ENCODE measurements at places on chromosomes 2 and 18.
A peak's percentile ranks its signal among the peaks of the same experiment; 100 is the strongest.

- no peak for DNase-seq
Observed at GRCh38 chr2:208266553-208266893, 468 bp downstream of the PIKFYVE start.

DNA sequence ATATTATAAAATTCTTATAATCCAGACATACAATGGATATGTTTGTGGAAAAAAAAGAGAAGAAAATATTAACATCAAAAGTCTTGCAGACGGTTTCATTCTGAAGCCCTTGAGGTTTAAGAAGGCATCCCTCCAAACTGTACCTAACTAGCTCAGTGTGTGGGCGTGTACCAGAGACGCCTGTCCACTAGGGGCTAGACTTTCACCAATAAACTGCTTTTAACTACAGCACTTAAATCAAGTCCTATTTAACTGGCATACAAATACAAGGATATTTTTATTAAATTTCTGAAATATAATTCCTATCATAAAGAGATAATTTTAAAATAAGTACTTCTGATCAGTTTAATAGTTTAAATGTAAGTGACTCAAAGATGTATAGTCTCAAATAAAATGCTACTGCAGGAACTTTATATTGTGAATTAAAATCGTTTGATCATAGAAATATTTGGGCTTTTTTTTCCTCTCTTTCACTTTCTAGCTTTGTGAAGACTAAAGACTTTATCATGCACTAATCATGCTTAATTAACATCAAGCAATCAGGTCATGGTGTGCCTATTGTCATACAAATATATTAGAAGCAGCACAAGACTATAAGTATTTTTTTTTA is 437.7 kb downstream of the SATB2 start:
- DNase-seq, result peak; percentile 52

DNA sequence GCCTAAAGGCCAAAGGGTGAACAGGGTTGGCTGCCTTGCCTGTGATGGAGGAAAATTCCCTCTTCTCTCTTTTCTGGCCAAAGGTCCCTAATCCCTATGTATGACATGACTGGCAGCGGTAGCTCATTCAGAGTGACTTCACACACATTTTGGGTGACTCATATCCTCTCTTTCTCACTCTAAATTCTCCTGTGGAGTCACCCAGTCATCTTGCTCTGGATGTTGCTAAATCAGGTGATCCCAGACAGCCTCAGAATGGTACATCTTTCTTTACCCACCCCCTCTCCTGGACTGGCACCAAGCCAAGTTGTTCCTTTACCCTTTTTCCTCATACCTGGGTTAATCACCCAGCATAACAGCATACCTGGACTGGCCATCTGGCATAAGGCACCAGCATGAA is 77.2 kb downstream of the NEURL3 start:
- DNase-seq, result peak; percentile 86

DNA sequence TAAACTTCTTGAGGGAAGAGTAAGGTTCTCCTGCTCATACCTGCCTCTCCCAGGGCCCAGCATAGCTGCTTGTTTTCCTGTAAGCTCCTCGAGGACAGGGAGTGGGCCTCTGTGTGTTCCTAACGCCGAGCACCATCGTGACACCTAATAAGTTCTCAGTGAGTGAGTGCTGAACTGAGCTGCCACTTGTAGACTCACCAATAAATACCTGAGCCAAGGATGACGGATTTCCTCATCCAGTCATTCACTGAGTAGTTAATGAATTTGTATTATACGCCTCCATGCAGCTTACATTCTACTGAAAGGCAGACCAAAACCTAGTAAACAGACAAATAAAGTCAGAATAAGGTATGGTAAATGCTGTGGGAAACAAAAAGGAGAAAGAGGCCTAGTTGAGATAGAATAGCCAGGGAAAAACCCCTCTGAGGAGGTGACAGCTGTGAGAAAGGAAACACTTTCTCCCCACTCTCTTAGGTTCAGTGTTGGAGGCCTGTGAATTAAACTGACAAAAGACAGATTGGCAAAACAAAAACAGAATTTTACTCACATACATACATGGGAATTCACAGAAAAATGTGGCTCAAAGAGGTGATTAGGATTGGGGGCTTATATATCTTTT is 138.6 kb downstream of the B3GNT2 start:
- no peak for DNase-seq

- no peak for DNase-seq
Observed at GRCh38 chr2:40642237-40642636, 190.3 kb upstream of the SLC8A1 start.

DNA sequence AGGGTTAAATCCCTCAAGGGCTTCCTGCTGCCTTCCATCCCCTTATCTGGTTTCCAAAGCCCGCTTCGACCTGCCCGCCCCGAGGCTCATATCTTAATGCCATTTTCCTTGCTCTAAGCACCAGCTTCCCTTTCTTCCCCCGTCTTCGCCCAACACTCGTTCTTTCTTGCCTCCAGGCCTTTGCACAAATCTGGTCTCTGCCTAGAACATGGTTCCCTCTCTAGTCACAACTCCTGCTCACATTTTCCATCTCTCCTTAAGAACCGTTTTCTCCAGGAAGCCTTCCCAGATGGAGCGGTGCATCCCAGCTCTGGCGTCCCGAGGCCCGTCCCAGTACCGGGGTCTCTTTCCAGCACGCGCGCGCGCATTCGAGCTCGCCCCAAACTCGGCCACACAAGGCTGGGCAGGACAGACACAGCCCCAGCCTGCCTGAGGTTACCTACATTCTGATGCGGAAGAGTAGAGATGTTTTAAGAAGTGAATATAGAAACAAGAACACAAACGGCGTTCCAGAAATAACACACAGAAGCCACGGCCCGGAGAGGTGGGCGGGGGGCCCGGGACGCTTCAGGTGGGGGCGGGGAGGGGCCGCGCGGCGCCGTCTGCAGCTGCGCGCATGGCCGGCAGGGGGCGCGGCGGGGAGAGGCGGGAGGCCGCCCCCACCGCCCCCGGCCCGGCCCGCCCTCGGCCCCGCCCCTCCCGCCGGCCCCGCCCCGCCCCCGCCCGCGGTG is at the start of gene DGKD:
Gene DGKD, plus strand, starts transcription at position 726 of the 731 bp plus-strand sequence. CDS start 25 bp downstream, outside the sequence.
- no peak for DNase-seq

DNA sequence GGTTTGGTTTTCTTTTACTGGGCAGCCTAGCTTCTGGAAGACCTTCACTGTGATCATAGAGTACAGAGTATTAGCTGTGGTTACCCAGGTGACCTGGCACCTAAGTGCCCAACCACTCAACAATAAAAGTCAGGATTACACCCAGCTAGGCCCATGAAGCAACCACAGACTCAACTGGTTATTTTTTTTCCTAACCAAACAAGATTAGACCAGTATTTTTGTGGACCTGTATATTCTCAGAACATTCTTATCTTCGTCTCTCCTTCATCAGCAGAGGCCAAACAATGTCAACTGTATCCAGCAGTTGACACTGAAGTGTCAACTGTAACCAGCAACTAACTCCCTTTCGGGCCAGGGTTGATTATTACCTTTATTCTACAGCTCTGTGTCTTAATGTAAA is 289.2 kb upstream of the SLC39A10 start:
- no peak for DNase-seq

DNA sequence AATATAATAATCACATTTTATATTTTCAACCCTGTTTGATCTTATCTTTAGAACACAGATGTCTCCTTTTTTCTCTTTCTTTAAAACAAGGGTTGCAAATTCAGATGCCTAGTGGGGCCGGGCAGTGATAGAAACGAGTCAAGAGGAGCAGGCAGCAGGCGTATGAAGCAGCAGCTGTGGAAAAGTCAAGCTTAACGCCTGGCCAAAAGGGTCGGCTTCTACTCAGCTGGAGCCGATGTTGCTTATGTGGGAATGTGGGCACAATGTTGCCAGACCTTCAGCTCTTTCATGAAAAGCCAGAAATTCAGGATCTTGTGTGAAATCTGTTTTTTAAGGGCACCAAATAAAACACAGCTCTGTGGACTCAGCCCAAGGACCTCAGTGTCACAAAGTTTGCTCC is 642.7 kb downstream of the ARHGAP15 start:
- DNase-seq, result no peak

DNA sequence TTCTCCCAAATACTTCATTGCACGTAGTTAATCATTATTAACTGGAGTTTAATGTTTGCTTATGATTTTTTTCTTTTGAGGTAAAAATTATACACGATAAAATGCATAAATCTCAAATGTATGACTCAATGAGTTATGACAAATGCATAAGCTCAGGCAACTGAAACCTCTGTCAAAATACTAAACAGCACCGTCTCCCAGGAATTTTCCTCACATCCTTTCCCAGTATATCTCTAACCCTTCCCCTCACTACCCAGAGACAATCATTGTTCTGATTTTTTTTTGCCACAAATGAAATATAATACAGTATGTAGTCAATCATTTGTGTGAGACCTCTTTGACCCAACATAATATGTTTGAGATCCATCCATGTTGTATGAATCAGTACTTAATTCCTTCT is 606.5 kb downstream of the CPS1 start:
- no peak for DNase-seq

DNA sequence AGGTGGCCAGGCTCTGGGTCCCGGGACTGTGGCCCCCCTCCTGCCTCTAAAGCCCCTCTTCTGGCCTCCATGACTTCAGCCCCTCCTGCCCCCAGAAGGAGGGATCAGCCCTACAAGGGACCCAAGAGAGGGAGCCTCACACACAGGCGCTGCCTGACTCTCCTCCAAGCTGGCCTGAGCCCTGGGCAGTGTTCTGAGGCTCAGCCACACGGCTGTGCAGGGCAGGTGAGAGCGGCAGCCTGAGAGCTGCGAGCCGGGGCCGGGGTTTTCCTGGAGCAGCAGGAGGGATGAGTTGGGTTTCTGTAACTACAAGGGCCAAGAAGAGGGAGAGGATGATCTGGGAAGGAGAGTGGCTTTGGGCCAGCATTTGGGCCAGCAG is 70.1 kb downstream of the HPCAL1 start:
- no peak for DNase-seq

GRCh38 chr2:57429831-57430230 is 616.8 kb upstream of the VRK2 start:
- peak; percentile 17 for DNase-seq

GRCh38 chr2:137238065-137238464 is 472.7 kb downstream of the THSD7B start:
- DNase-seq, result no peak

DNA sequence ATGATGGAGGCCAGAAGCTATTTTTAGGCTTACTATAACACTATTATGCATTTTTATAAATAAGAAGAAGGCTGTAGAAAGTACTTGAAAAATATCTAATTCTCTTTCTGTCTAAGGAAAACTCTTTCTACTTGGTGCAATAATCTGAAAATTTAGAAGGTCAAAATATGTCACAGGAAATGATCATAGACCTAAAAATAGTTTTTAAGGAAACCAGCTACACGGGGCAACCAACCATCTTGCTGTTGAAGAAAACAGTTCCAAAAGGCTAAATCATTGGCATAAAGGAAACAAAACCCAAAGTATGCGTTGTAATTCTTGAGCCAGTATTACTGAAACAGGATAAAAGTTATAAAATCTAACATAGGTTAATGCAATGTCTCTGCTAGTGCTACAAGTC is 40.2 kb downstream of the SOCS6 start:
- DNase-seq, result no peak
